CD4-positive, alpha-beta T cell treated with Interleukin-6 for 4 hours (primary cell): ENCODE measurements at places on chromosomes 6 and 20.
A peak's percentile ranks its signal among the peaks of the same experiment; 100 is the strongest.

- no peak for DNase-seq
Observed at GRCh38 chr6:13838616-13839015, 24.3 kb upstream of the MCUR1 start.

DNA sequence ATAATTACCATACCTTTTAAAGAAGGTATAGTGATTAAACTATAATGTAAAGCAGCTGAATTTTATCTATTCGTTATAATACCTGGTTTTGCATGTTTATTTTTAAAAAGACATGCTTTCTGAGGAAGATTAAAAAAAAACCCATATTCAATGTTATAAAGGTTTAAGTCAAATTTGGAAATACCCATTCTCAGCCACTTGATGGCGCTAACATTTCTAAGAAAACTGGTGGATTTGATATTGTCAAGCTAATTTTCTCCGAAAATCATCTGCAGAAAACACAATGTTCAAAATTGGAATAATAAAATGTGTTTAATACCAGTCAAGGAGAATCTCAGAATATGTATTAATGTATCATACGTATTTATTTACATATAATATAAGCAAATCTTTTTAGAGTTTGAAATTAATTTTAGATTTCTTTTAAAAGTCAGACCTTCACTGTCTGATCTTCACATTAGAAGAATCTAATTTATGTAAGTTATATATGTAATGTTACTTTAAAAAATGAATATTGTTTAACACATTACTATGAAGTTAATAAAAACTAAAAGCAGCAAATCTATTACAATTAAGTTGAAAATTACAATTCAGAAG is 35.0 kb downstream of the SHPRH start:
- DNase-seq = peak; percentile 5

- DNase-seq = no peak
Observed at GRCh38 chr6:112130878-112131277, 43.5 kb downstream of the FAM229B start.

DNA sequence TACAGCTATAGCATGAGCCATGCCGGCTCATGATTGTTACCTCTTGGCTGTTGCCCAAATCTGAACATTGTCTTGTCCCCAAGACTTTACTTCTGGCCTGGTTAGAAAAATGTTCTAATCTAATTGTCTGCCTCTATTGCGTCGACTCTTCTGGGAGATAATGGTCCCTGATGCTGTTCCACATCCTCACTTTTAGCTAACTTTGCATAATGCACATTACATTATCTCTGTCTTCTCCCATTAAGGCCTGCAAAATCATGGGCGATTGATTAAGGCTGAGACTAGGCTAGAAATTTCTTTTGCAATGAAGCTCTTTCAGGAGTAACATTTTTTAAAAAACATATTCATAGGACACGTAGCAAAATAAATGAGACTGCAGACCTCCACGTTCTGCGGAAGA is 961.0 kb downstream of the KIF16B start:
- DNase-seq = no peak

DNA sequence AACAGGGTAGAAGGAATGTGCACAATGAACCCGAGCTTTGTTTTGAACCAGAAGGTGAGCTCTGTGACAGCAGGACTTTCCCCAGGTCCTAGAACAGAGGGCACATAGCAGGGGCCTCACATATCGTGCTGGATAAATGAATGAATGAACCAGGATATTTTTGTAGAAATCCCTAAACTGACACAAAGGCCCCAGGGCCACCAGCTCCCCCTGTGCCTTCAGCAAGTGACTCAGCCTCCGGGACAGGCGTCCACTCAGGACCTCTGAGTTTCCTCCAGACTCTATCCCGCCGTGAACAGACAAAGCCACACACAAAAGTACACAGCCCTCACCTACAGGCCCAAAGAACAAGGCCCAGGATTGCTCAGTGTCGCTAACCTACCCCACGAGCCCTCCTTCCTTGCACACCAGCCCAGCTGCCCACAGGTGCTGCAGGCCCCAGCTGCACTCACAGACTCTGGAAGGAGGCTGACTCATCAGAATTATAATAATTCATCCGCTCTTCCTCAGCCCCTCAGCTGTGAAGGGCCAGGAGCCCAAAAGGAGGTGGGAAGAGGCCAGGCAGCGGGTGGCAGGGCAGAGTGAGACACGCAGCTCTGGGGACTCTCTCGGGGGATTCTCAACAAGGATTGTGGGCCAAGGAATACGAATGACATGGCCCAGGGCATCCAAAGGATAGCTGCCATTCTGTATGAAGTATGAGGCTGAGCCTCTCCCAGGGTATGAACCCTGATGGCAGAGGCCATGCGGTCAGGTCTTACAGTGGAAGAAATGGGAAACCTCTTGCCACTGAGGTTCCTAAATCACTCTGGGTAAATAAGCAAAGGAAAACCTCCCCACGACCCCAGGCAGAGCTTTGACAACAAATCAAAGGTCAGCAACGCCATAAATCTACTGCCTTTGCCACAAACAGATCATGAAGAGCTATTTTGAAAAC is 40.9 kb downstream of the SUMO4 start:
- no peak for DNase-seq

- no peak for DNase-seq
Observed at GRCh38 chr6:106557837-106558236, 71.5 kb downstream of the RTN4IP1 start.

GRCh38 chr6:16781348-16782169 is 20.3 kb upstream of the ATXN1 start:
- DNase-seq = no peak

DNA sequence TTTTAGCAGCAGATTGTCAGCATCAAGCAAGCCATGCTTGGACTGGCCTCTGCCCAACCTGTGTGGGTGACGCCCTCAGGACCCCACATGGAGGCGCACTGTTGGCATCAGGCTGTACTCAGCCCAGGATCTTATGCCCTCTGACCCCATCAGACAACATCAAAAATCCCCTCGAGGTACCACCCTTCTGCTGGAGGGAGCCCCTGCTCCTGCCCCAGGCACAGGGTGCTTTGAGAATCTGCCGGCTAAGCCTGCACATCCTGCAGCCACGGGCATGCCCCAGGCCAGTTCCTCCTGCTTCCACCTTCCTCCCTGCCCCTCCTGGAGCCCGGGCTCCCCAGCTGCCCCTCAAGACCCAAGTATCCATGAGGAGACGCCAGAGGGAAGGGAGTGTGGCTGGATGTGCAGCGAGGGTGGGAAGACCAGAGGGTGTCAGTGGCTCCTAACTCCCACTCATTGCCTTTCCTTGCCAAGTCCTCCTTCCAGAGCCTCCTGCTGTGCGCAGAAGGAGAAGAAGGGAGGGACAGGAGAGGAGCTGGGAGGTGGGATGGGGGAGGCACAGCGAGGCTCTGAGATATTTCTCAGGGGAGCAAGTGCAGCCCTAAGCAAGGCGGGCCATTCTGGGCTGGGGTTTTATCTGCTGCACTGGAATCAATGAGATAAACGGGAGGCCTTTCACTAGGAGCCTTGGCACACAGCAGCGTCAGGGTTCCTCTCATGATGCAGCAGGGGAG is 77.4 kb upstream of the CST7 start:
- DNase-seq = no peak

DNA sequence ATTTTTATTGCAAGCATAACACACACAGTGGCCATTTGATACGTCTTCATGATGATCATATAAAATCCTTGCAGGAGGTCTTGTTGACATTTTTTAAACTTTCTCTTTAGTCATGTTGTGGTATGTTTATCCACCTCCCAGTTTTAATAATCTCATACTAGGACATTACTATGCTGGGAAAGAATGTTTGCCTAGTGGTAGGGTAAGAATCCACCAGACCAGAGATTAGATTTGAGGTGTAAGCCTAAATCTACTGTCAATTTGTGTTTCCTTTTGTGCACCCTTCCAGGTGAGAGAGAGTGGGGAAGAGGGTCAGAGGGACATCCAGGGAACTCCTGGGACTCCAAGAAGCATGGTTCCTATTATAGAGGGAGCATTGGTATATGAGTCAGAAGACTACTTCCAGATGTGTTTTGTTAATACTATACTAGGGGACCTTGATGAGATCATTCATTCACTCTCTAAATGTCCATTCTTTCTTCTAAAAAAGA is 298.3 kb upstream of the SASH1 start:
- DNase-seq = no peak

GRCh38 chr6:106885679-106886078 is 88.8 kb downstream of the CD24 start:
- DNase-seq = no peak

- DNase-seq = no peak
Observed at GRCh38 chr6:157812425-157813171, 10.4 kb upstream of the SNX9 start.

DNA sequence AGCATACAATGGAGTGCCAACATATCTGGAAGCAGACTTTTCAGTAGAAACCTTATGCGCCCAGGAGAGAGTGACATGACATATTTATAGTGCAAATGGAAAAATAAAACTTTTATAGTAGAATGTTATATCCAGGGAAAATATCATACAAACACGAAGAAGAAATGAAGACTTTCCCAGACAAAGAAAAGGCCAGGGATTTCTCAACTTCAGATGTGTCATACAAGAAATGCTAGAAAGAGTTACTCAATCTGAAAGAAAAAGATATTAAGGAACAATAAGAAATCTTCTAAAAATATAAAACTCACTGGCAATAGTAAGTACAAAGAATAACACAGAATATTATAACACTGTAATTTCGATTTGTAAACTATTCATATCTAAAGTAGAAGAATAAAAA is 1269.3 kb downstream of the GRIK2 start:
- no peak for DNase-seq

GRCh38 chr20:6420336-6420735 is 297.5 kb upstream of the FERMT1 start:
- no peak for DNase-seq

GRCh38 chr6:26187981-26188635 is 100.9 kb downstream of the HFE start:
- DNase-seq = peak; percentile 56

GRCh38 chr20:61802721-61803311 is 262.9 kb downstream of the TAF4 start:
- DNase-seq = no peak

- DNase-seq = no peak
Observed at GRCh38 chr6:35665573-35665972, 23.1 kb downstream of the FKBP5 start.

DNA sequence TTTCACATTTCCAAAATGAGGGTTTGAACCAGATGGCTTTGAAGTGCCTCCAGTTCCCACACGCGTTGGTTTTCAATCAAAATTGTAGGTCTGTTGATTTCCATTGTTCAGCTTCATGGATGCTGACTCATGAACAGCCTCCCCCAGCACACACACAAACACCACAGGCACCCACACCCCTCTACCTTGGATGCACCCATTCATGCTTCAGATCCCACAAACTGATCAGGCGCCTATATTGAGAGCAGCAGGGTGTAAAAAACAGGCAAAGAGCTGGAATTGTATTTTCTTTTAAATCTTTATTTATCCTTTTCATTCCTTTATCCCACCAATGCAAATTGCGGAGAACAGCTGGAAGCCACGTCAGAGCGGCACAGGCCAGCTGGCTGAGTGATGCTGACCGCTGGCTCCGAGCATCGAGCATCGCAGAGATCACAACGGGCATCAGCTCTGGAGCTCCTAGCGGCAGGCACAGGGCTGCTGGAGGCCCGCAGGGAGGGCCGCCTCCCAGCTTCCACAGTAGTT is 29.3 kb upstream of the TBC1D7 start:
- no peak for DNase-seq

- DNase-seq = peak; percentile 24
Observed at GRCh38 chr20:57400821-57401564, 9.8 kb downstream of the RBM38 start.

GRCh38 chr20:208942-209566 is 18.0 kb upstream of the DEFB129 start:
- DNase-seq = peak; percentile 40

DNA sequence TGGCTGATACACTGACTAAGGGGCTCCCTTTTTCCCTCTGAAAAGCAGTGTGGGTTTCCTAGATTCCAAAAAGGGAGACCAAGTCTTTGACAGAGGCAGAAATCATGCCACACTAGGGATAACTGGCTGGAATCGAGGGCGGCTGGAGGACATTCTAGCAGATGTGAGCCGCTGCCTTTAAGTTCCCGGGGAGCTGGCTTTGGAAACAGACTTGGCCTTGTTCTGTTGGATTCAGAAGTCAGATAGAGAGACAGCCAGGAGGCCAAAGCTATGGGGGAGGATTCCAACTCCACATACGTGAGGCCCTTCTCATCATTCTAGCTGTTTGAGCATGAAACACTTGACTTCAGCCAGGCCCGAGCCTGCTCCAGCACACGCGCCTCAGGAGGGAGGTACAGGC is 109.9 kb upstream of the FOXC1 start:
- no peak for DNase-seq

- no peak for DNase-seq
Observed at GRCh38 chr6:21098744-21099143, 494.8 kb upstream of the SOX4 start.

DNA sequence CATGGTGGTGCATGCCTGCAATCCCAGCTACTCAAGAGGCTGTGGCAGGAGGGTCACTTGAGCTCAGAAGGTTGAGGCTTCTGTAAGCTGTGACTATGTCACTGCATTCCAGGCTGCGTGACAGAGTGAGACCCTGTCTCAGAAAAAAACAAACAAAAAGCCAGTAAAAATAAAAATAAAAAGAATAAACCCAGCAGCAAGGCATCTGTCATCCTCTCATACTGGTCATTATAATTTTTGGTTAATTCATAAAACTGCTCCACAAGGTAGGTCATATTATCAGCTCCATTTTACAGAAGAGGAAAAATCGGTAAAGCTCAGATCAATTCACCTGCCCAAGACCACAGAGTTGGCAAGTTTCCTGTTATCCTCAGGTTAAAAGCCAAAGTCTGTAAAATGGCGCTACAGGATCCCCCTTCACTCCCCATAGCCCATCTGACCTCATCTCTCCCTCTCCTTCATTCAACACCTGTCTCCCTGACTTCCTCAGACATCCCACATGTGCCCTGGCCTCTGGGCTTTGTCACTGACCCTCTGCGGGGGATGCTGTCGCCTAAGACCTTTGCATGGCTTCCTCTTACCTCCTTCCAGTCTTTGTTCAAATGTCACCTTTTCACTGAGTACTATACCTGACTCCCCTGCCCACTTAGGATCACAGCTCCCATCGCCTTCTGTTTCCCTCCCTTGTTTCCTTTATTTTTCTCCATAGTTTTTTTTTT is 213.2 kb upstream of the ZNF217 start:
- no peak for DNase-seq

DNA sequence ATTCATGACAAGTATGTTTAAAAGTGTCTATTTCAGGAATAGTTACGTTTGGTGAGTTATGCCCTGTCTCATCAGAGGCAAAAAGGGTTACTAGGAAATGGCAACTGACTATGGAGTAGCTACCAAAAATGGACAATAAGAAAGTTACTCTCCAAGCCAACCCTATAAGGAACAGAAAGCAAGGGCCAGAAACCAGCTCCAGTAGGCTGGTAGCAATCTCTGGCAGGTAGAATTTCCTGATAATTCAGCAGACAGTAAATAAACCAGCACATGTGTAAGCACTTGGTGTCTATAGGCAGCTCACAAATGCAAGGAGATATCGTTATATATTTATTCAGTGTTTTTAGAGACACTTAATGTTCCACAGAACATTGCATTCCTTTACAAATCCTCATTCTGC is 20.3 kb downstream of the SOX4 start:
- no peak for DNase-seq

- no peak for DNase-seq
Observed at GRCh38 chr6:108247965-108248536, 12.8 kb downstream of the SNX3 start.
